ENCODE measurements at places on chromosomes 12 and 14. TPM values are rescaled to one million over a fixed set of nuclear protein-coding genes. Genes with fewer than 3 reads are reported as not detected.

DNA sequence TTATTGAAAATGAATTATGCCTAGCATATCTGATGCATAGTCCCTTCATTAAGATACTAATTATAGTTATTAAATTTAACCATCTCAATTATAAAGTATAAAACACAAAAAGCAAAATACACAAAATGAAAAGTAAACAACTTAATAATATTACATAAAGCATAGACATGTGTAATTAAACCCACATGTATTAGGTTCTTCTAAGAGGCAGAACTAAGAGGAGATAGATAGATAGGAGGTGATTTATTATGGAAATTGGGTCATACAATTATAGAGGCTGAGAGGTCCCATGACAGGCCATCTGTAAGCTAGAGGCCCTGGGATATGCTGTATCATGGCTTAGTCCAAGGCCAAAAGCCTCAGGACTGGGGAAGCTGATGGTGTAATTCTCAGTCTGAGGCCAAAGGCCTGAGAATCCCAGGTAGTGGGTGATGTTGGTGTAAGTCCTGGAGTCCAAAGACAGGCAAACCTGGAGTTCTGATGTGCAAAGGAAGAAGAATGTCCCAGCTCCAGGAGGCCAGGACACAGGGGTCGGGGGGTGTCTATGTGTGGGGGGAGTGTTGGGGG lies 953.3 kb downstream of the TRHDE start:
- DNase-seq = no peak

DNA sequence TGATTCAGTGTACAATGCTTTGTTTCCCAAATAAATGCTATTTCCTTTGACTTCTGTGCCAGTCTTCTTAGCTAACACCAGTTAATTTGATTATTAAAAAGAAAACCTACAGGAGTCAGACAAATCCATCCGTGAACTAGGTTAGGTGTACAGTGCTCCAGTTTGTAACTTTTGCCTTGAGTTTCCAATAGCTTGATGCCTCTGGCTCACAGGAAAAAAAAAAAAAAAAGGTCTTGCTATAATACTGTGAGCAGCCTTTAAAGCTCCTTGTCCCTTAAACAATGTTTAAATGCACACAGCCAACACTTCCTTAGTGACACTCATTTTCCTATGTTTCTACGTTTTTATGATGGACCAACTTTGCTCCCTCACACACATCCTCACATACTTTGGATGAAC lies 71.8 kb upstream of the TMX1 start:
- DNase-seq = no peak

The SLC25A3 gene
- total RNA-seq = 641 TPM

- DNase-seq = no peak
Measured at GRCh38 chr12:60391791-60392190, 796.0 kb downstream of the SLC16A7 start.

The DLK1 gene
- 0.36 TPM for total RNA-seq

DNA sequence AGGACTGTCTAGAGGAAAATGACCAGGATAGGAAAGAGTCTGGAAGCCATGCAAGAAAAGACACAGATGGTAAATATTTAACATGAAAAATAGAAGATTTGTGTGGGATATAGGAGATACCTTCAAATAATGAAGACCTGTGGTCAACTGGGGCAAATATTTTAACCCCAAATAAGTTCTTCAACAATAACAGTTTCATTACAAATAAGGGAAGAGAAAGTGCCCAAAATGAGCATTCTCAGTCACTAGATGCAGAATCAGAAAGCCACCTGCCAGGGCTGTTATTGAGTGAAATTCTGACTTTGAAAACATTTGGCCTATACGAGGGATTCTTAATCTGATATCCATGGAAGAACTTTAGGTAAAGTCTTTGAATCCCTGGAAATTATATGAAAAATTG lies 231.2 kb upstream of the PLEKHG7 start:
- DNase-seq = no peak

DNA sequence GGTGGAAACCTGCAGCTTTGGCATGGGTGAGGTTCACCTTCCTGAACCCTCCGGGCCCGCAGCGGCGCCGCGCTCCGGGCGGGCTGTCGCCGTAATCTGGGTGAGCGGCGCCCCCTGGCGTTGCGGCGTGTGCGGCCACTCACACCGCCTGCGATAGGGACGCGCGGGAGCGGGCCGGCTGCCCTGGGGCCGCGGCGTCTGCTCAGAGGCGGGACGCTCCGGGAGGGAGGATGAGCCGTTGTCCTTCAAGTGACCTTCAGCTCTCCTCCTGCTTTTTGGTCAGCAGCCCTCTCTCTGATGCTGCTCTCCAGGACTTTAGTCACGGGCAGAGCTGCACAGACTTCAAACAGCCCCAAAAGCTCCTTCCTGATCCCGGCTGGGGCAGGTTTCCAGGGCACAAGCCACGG lies 211.7 kb upstream of the FKBP4 start:
- DNase-seq = peak; percentile 82

DNA sequence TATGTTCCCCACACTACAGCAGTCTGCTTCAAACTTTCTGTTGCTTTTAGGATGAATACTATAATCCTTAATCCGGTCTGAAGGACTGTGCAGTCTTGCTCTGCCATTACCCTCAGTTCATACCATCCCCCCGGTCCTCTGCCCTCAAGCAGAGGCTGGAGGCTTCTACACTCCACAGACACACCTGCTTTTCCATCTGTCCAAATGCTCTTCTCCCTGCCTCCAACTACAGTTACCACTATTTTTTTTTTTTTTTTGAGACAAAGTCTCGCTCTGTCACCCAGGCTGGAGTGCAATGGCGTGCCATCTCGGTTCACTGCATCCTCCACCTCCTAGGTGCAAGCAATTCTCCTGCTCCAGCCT lies 19.3 kb upstream of the KCNH3 start:
- DNase-seq = no peak

DNA sequence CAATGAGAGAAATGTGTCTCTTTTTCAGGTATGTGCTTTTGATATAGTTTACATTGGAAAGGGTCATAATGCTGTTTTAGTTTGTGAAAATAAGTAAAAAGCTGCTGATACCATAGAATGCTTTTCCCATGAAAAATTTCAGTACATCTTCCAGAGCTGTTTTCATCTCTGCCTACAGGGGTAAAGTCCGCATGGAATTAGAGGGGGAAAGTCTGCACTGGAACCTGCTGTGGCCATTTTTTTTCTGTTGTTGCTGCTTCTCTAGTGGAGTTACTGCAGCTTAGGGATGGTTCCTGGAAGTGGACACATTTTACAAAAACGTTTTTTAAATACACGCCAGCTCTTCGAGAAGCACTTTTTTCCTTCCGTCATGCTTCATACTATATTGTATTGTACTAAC lies 81.3 kb downstream of the VEZT start:
- no peak for DNase-seq

DNA sequence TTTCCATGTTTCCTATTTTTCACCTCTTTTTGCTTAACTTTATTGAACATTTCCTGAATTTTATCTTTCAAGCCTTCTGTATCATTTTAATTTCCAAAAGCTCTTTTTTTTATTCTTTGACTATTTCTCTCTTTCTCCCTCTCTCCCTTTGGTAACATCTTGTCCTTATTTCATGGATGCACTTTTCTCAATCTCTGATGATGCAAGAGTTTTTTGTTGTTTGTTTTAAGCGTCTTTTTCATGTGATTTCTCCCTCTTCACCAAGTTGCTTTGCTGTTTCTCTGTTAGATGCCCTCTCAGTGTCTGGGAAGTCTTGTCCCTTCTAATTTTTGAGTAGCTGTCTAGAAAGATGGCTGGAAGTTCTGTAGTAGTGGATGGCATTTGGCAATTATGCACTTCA lies 62.6 kb downstream of the ANO6 start:
- DNase-seq = no peak
